ENCODE measurements at places on chromosomes 16 and 17.
A peak's percentile ranks its signal among the peaks of the same experiment; 100 is the strongest.

DNA sequence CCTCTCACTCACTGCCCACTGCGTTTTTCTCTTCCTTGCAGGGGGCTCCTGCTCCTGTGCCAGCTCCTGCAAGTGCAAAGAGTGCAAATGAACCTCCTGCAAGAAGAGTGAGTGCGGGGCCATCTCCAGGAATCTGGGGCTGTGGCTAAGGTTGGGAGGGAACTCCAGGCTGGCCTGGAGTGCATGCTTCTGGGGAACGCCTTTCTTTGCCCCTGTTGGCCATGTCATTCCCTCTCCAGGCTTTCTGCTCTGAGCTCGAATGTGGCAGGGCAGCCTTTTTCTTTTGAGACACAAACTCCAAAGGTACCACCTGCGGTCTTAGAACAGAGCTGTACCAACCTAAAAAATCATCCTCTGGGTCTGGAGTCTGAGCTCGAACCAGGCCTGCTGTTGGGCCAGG is 7.4 kb upstream of the MT1E start:
- no peak for ATAC-seq

GRCh38 chr17:2691069-2691871 is 20.3 kb downstream of the CLUH start:
- ATAC-seq = no peak

- ATAC-seq = no peak
Observed at GRCh38 chr16:82641336-82641984, 14.7 kb downstream of the CDH13 start.

DNA sequence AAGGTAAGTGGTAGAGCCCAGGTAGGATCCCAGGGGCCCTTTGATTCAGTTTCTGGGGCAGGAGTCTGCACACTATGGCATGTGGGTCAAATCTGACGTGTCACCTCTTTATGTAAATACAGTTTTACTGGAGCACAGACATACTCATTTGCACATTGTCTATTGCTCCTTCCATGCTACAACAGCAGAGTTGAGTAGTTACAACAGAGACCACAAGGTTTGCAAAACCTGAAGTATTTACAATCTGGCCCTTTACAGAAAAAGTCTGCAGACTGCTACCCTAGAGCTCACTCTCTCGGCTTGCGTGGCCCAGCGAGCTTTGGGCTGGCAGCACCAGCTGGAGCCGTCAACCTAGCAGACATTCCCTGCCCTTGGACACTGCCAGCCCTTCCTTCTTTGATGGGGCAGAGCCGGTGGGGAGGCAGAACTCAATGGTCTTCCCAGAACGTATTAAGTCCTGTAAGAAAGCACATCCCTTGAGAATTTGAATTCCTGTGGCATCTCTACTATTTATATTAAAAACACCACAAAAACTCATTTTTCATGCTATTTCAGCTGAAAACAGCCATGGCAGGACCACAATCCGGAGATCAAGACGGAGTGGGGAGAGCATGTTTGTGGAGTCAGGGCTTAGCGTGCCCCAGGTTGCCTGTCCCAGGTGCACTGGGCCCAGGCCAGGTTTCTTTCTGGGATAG is 133.1 kb upstream of the NUDT7 start:
- ATAC-seq = no peak

DNA sequence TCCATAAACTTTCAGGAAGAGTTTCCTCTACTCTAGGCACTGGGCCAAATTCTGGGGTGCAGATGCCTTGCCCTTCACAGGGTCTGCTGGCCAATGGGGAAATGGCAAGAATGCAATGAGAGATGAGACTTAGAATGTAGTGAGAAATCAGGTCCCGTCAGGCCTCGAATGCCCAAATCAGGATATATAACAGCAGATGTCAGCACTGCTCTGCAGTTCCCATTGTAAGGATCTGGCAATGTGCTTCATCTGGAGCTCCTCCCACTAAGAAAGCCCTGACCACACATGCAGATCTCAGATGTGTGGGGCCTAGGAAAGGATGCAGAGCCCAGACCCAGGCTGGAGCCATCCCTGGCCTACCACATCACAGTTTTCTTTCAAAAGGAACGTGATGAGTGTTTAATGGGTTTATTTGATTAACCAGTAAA is 13.9 kb upstream of the LPCAT2 start:
- no peak for ATAC-seq

DNA sequence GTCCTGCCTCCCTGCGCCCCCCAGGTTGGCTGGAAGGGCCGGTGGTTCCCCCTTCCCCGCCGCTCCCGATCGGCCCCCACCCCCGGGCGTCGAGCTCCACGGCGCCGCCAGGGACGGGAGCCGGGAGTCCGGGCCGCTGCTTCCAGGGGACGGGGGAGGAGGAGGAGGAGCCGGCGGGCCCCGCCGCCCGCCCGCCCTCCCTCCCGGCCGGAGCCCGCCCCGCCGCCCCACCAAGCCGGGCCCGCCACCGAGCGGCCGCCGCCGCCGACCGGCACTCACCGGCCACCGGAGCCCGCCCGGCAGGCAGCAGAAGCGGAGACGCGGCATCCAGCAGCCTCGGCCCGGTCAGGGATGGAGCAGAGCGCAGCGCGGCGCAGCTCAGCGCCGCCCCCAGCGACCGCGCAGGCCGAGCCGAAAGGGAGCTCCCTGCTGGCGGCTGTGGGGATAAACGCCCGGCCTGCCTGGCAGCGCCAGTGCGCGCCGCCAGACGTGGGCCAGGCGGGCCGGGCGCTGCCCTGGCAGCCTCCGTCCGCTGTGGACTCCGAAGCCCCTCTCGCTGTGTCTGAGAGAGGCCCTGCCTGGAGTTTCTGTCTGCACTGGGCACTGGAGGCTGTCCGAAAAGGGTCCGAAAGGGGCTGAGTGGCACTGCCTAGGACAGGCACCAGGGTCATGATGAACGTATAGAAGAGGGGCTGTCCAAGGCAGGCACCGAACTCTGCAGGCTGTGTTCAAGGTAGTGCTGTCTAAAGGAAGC is at the start of gene MYO18A:
Gene MYO18A (minus strand): TSS at position 365 of the 754 bp plus-strand sequence. CDS start 13,458 bp downstream, outside the sequence.
- peak; percentile 91 for ATAC-seq

- no peak for ATAC-seq
Observed at GRCh38 chr16:53281280-53281679, 153.0 kb upstream of the RBL2 start.

DNA sequence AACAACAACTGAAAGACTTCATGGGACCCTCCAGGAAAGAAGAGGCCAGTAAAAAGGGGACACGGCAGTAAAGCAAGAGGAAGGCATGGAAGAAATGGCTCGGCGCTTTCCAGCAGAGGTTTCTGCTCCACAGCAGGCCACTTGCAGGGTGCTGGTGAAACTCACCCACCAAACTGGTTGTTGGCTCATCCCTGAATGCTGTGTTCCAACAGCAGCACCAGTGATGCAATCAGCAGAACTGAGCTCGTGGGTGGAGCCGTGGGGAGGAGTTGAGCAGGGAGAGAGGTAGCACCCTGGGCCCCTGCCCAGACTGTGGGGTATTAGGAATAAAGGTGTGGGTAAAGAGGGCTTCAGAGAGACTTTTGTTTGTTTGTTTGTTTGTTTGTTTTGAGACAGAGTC is 62.8 kb upstream of the ADCY9 start:
- no peak for ATAC-seq

- peak; percentile 52 for ATAC-seq
Observed at GRCh38 chr16:84608282-84608681, 9.6 kb downstream of the COTL1 start.

DNA sequence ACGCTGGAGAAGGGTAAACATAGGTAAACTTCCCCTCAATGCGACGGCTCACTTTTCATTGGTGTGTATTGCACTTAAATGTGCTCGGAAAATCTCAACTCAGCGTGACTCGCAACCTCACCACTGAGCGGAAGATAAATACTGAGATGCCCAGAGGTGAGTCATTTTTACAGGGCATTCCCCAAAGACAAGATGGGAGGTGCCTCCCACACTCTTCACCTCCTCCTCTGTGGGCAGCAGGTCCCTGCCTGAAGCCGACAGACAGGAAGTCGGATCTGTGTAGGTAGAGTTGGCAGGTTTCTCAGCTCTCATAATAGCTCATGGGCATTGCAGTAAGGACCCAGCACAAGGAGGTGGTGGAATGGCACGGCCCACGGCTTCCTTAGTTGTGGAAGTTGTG is 274.6 kb upstream of the HSBP1 start:
- ATAC-seq = no peak

- no peak for ATAC-seq
Observed at GRCh38 chr17:77354670-77355455, 214.1 kb downstream of the SEC14L1 start.

DNA sequence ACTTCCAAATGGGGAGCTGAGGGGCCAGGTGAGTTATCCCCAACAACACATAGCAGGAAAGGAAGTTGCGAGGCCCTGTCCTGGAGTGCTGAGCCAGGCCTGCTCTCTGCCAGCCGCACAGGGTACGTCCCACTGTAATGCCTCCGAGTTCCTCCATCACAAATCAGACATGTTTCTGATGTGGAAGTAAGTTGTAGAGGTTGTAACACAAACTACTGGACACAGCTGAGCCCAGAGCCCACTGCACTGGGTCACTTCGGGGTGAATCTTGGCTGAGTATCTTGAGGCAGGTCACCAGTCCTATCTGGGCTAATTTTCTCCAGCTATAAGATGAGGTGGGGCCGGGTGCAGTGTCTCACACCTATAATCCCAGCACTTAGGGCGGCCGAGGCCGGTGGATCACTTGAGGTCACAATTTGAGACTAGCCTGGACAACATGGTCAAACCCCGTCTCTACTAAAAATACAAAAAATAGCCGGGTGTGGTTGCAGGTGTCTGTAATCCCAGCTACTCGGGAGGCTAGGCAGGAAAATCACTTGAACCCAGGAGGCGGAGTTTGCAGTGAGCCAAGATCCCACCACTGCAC is 100.8 kb upstream of the CDH5 start:
- no peak for ATAC-seq

- ATAC-seq = no peak
Observed at GRCh38 chr16:19748389-19749168, 30.5 kb downstream of the IQCK start.

GRCh38 chr17:31780483-31780882 is 78.6 kb downstream of the COPRS start:
- no peak for ATAC-seq

GRCh38 chr17:37483311-37484039 is 6.2 kb upstream of the DUSP14 start:
- ATAC-seq = no peak

DNA sequence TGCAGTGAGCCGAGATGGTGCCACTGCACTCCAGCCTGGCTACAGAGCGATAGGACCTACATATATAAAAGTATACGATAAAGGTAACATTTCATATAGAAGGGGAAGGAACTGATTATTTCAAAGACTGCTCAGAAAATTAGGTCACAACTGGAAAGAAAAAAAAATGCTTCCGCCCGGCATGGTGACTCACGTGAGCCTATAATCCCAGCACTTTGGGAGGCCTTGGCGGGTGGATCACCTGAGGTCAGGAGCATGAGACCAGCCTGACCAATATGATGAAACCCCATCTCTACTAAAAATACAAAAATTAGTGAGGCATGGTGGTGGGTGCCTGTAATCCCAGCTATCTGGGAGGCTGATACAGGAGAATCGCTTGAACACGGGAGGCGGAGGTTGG is 7.8 kb downstream of the TEX14 start:
- no peak for ATAC-seq

DNA sequence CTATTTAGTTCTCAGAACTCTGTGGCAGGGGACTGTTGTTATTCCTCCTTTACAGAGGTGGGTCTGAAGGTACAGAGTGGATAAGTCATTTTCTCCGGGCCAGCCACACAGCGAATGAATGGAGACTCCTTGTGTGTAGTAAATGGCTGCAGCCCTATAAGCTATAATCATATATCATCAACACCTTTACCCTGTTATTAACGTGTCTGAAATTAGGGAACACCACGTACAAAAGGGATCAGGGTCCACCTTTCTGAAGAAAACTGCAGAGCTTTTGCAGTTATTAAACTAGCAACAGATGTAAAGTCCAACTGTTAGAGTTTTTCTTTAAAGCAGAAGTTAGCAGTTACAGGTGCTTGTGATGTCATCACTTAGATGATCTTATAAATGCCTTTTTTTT is 696.7 kb downstream of the MAF start:
- no peak for ATAC-seq

GRCh38 chr16:29231244-29231643 is 175.3 kb downstream of the NPIPB11 start:
- no peak for ATAC-seq

DNA sequence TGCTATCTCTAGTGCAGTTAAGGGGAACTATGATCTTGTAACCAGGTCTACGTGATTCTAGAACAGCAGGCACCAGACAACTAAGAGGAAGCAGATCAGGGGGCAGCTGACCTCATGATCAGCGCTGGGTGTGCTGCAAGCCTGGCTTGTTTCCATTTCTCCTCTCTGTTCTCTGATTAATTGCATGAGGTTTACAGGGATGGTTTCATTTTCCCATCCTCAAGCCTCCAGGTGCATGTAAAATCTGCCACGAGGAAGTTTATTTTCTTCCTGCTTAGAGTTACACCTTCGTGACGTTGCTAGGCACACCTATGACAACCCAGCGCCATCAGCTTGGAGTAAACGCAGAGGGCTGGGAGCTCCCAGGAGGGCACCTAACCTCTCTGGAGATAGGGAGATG is 4.3 kb upstream of the NUPR1 start:
- ATAC-seq = no peak

- ATAC-seq = no peak
Observed at GRCh38 chr16:65763640-65764305, 602.7 kb upstream of the CDH5 start.

DNA sequence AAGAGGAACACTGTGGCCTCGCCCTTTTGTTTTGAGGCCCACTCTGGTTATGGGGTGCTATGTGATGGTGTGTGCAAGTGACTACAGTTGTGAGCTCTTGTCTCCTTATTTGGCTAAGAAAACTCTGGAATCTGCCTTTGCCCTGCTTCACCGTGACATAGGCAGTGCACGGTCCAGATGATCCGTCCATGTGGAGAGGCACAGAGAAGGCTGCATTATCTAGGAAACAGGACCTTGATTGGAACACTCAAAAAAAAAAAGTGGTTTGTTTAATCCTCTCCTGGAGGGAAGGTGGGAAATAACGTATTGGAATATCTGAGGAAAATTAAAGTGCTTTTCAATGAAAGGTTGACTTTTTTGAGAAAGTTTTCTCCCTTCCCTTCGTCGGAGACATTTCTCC is 233.3 kb downstream of the CHD9NB start:
- ATAC-seq = no peak

DNA sequence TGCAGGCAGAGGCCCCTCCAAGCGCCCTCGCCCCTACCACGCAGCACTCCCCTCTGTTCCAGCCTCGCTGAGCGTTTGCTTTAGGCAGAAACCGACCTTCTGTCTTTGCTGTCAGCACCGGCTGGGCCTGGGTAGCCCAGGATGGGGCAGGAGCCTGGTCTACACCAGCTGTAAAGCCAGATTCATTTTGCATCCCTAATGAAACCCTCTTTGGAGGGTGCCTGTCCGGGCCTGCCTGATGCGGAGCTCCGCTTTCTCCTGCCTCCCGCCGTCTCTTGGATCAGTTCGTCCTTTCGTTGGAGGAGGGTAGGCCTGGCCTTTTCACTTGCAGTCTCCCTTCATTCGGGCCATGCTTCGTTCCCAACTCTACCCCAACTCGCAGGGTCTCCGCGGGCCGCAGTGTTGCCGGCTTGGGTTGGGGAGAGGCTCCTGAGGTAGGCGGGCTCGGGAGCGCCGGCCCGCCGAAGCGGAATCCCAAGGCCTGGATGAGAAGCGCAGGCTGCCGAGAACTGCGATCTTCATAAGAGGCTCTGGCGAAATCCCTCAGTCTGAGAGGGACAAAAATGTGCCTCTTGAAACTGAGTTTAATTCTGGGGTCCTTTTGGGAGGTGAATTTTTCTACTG is 4.8 kb upstream of the HOXB8 start:
- no peak for ATAC-seq

Data from activated CD4-positive, CD25-positive, alpha-beta regulatory T cell treated with anti-CD3 and anti-CD28 coated beads, Interleukin-2, amount 50 U/mL, for 24 hours (primary cell).